ENCODE measurements at places on chromosomes 13 and 19.

DNA sequence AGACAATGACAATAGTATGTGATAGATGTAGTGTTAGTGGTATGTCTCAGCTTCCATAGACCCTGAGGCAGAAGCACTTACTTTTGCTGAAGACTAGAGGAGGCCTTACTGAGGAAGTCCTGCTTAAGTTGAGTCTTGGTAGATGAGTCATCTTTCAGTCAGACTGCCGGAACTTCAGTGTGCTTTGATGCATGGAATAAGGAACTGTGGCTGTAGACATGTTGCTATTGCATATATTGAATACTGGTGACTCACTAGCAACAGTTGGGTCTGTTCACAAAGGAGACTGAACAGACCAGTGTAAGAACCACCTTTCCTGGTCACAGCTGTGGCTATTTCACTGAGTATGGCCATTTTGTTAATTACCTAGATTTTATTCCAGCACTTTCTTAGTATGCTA, 1000.6 kb downstream of the OLFM4 start:
- no peak for DNase-seq

DNA sequence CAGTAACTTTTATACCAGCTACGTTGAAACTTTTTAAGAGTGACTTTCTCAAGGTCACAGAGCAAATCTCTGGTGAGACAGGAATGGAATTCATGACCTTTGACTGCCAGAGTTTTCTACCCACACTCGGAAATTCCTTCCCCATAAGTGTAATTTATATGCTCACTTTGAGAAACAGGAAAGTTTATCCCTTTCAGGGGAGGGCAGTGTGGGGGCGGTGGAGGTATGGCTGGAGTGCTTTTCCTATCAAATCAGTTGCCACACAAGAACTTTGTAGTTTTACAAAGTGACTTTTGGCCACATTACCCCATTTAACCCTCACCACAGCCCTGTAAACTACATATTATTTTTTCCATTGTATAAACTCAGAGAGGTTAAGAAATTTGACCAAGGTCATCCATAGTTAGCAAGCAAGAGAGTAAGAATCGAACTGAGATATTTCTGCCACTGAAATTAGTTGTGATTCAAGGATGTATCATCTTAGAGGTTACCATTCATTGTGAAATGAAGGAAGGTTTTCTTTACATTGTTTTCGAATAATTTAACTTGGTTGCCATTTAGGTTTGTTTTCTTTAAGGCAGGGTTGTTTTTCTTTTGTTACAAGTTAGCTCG, 5.9 kb downstream of the KLF12 start:
- no peak for DNase-seq

DNA sequence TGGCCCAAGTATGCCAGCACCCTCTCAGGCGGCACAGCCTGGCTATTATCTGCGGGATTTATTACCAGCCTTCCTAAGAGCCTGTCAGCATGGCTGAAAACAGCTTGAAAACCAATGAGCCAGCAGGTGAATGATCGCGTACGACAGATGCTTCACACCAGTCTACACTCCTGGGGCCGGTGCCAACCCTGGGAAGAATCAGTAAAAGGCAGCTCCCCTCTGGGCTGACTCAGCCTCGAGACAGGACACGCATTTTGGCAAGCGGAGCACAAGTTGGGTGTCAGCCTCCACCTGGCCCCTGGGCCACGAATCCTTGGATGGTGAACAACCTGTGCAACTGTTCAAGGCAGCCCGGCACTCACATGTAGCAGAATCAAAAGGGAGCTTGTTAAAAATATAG, 15.6 kb downstream of the EMP3 start:
- no peak for DNase-seq

- DNase-seq, result no peak
Observed at GRCh38 chr13:93066187-93066586, 160.4 kb upstream of the GPC6 start.

GRCh38 chr19:15276620-15277215, 44.5 kb upstream of the EPHX3 start:
- DNase-seq, result no peak
